ENCODE measurements at places on chromosomes 2 and 18.

DNA sequence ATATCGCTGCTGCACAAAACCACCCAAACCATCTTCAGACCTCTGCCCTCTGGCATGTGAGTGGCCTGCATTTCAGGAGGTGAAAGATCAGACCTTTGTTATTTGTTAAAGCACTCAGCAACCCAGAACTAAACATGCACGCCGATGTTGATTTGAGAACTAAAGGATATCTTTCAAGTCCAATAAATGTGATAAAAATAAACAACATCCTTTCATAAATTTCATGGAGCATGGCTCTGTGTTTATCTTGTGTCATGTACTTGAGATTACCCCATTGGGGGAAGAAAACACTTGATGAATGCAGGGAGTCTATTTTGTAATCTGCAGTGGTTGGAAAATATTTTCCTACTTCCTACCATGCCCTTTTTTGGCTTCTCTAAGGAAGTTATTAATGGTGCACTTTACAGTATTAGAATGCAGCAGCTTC lies 70.8 kb upstream of the GATA6 start:
- DNase-seq, result no peak

DNA sequence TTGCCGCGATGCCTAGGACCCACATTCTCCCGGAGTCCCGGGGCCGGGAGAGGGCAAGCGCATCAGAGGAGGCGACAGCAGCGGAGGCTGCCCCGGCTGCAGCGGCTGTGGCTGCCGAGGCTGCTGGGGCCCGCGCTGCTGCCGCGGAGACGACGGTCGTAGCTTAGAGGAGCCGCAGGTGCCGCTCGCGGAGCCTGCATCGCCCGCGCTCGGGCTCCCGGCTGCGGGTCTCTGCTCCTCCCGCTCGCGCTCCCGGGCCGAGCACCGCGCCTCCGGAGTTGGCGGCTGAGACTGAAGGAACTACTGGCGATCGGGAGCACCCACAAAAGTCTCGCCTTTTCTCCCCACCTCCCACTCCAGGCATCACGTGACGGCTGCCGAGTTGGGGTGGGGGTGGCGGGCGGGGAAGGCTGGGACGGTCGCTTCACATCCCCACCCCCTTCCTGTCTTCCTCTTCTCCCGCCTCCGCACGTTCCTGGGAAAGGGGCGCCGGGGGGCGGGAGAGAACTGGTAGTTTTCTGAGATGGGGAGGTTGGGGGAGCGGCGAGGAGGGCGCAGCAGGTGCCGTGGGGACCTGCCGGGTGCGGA lies at the start of gene LYPD1:
Gene LYPD1 (minus strand): TSS at position 298 of the 588 bp plus-strand sequence. CDS start 273 bp downstream, at position 25.
- DNase-seq, result no peak

- no peak for DNase-seq
These were observed 190.7 kb upstream of the RBBP8 start for GRCh38 chr18:22742409-22742808.

DNA sequence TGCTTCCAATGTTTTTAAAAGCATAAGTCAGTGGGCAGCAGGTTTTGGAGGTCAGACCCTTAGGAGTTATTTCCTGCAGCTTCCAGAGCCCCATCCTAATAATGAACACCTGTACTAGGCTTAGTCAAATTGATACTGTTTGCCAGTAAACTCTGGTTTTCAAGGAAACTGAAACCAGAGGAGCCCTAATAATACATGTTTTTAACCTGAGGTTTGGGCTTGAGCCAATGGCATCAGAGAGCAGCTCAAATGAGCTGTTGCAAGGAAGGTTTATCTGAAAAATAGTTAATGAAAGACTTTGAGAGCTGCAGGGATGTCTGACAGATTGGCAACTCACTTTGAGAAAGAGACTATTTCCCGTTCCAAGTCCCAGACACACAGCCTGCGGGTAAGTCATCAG lies 54.6 kb downstream of the DCC start:
- DNase-seq, result no peak

- DNase-seq, result no peak
These were observed 944.0 kb downstream of the DPP10 start for GRCh38 chr2:115386465-115386864.

DNA sequence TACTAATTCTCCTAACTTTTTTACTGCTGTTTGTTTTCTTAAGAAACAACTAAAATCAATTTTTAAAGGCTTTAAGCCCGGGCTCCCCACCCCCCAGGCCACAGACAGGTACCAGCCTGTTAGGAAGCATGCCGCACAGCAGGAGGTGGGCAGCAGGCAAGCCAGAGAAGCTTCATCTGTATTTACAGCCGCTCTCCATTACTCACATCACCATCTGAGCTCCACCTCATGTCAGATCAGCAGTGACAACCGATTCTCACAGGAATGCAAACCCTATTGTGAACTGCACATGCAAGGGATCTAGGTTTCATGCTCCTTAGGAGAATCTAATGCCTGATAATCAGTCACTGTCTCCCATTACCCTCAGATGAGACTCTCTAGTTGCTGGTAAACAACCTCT lies 517.0 kb downstream of the NRXN1 start:
- DNase-seq, result no peak

DNA sequence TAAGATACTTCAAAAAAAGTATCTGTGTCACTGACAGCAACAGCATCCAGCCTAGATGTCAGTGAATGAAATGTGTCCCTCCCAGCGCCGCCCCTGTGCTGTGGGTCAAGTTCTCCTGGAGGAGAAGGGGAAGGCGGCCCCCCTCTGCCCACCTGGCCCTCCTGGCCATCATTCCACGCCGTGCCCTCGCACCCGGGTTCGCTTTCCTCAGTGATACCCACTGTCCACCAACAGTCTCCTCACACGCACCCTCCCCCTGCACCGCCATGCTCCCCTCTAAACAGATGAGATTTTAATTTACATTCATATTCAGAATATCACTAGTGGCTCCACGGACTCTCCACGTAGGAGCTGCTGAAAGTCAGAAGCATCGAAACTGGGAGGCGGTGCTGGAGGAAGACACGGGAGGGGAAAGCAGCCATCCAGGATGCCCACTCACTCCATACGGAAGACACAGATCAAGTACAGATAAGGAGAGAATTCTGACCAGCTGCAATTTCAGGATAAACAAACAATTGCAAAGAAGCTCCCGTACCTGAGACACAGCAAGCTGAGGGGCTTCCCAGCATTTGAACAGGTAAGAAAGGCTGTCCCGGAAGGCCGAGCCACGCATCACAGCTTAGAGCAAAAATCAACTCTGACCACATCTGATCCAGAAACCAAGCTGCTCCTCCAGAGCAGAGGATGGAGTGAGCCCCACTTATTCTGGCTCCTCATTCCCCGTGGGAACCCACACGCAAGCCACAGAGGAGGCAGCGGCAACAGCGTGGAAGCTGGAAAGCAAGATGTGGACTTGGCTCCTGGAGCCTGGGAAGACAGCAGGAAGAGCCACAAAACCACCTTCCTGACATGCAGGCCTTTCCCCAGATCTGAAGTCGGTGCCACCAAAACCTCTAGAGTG lies 49.7 kb downstream of the PXDN start:
- no peak for DNase-seq

DNA sequence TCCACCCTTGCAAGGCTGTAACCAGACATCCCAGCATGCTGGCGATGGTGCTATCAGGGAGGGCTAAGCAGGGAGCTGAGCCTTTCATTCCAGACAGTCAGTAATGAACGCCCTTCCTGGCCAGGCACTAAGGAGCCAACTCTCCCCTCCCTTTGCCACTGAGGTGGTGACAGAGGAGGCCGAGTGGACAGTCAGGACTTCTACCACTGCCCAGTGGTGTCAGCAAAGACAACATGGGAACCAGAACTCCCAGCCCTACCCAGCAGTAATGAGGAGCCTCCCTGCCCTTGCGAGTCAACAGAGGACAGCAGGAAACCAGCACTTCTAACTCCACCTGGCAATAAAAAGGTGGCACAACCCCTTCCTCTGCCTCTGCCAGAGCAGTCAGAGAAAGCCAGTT lies 68.6 kb downstream of the ZAP70 start:
- DNase-seq, result no peak

GRCh38 chr2:186913870-186914269 lies 64.9 kb upstream of the ZSWIM2 start:
- DNase-seq, result no peak

GRCh38 chr18:28995319-28995718 lies 818.4 kb upstream of the CDH2 start:
- no peak for DNase-seq

DNA sequence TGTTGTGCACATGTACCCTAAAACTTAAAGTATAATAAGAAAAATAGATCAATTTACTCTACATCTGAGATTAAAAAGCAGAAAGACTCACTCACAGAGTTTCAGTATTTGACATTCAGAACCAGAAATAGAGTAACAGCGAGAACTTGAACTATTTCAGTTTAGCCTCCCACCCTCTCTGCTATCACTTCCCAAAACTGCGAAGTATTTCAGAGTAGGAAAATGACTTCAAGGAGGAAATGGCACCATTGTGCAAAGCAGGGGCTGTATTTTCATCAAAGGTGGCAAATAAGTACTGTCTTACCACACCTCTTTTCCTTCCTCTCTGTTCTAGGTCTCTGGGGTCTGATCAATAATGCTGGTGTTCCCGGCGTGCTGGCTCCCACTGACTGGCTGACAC lies 13.6 kb downstream of the DHRS9 start:
- no peak for DNase-seq

- no peak for DNase-seq
These were observed 36.8 kb upstream of the IGFBP2 start for GRCh38 chr2:216596236-216596979.

- DNase-seq, result no peak
These were observed 2.5 kb upstream of the CPO start for GRCh38 chr2:206936843-206937230.

GRCh38 chr2:148338541-148338940 lies 306.0 kb upstream of the EPC2 start:
- DNase-seq, result peak; percentile 46

DNA sequence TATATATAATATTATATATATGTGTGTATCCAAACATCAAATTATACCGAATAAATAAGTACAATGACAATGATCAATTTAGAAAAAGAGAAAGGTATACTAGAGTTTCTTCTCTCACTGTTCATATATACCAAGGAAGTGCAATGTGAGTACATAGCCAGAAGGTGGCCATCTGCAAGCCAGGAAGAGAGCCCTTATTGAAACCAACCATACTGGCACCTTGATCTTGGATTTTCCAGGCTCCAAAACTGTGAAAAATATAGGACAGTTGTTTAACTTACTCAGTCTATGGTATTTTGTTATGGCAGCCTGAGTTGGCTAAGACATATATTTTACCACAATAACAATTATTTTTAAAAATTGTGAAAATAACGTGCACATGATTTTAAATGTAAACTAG lies 1490.2 kb upstream of the SLC39A10 start:
- DNase-seq, result peak; percentile 4

GRCh38 chr18:48442761-48443160 lies 33.6 kb upstream of the ZBTB7C start:
- no peak for DNase-seq

GRCh38 chr2:56335101-56335500 lies 151.3 kb downstream of the CCDC85A start:
- DNase-seq, result no peak

GRCh38 chr18:23456835-23457234 lies 3.7 kb downstream of the RIOK3 start:
- no peak for DNase-seq

- DNase-seq, result no peak
These were observed 65.3 kb downstream of the TWIST2 start for GRCh38 chr2:238912916-238913875.

GRCh38 chr2:219149667-219150066 lies 10.9 kb downstream of the NHEJ1 start:
- no peak for DNase-seq

GRCh38 chr2:38806733-38807059 lies 28.7 kb downstream of the GEMIN6 start:
- DNase-seq, result no peak

DNA sequence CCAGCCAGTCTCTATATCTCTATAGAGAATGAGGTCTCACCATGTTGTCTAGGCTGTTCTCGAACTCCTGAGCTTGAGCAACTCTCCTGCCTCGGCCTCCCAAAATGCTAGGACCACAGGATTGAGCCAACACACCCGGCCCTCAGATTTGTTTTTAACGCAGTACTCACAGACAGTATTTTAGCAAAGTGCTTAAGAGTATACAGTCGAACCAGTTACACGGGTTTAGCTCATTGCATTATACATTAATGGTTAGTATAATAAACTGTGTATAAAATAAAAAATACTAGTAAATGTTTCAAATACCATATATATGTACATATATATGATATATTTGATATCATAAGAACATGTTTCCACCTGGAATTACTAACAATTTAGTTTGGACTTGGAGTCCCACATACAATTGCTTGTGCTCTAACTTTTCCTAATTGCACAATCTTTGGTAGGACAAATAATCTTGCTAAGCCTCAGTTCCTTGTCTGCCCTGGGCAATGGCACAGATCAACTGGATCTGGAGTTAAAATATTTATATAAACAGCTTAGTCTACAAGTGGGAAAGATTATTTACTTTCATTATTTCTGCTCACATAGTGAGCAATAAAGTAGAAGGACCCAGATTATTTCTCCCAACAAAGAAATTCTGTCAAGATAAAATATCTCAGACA lies 508.9 kb upstream of the LRATD1 start:
- no peak for DNase-seq

- DNase-seq, result no peak
These were observed 70.1 kb upstream of the STPG4 start for GRCh38 chr2:47225061-47225783.

DNA sequence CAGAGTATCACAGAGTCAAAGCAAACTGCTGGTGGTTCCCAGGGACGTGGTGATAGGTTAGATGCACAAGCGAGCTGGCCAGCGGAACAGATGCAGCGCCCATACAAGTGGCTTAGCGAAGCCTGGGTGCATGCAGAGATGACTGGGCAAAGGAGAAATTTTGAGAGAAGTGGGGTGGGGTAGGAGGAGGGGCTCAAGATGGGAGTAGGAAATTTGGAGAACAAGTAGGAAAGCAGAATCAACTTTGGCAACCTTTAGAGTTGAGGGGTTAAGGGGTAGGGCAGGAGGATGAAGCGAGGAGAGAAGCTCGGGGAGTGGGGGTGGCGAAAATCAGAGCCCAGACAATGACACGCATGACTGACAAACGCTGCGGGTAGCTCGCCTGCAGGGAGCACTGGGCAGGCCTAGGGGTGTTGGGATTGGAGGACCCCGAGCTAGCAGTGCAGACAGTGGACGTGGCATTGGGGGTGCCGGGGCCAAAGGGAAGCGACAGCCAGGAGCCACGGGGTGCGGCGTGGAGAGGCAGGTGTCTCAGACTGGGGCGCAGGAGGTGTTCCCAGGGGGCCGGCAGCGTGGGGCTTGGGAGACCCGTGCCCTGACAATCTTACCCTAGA lies 431 bp downstream of the FAM98A start:
- DNase-seq, result no peak

GRCh38 chr2:29477186-29477585 lies 362.0 kb downstream of the CLIP4 start:
- no peak for DNase-seq

GRCh38 chr18:23650968-23651927 lies 11.5 kb downstream of the ANKRD29 start:
- peak; percentile 65 for DNase-seq

DNA sequence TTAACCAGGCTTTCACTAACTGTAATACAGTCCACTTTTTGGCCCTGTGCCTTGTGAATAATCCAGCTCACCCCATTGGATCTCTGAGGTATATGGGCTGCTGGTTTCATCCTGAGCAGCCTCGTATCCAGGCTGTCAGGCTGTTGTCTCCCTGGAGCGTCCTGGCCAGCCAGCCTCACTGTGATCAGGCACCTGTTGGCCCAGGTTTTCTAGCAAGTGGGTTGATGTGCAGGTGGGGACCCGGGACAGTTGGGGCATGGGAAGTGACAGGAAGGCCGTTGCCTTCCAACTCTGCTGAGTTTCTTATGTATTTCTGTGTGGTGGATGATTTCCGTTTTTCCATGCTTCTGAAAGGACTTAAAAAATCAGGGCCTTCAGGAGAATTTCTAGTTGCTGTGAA lies 132.4 kb downstream of the ACOXL start:
- no peak for DNase-seq

GRCh38 chr2:221750316-221750715 lies 178.2 kb upstream of the EPHA4 start:
- no peak for DNase-seq

Measured in non-pigmented ciliary epithelial cell (primary cell).